ENCODE measurements at places on chromosomes 4 and X. TPM values are rescaled to one million over a fixed set of nuclear protein-coding genes. Genes with fewer than 3 reads are reported as not detected.

CLCN5 gene
- polyA plus RNA-seq = 111 TPM

HDAC6 gene
- 184 TPM for polyA plus RNA-seq

- no peak for DNase-seq
Observed at GRCh38 chrX:119229253-119229615, 6.9 kb upstream of the PGRMC1 start.

DNA sequence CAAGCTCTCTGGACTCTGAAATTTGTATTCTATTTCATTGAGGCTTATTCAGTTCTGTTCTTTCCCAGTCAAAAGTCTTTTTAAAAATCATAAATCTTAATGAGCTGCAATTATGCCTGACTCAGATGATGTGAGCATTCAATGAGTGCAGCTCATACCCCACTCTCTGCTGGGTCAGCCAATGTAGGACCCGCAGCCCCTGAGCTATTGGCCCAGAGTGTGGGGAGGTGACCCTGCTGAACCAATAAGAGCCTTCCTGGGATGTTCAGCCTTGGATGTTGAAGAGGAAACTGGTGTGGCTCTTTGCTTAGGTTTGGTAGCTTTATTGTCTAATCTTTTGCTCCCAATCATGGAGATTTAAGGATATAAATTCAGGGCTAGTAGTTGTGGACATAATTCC lies 12.1 kb upstream of the TCEAL4 start:
- DNase-seq = no peak

PARM1 gene
- 67.3 TPM for polyA plus RNA-seq

GLOD5 gene
- polyA plus RNA-seq = 1.3 TPM

DNA sequence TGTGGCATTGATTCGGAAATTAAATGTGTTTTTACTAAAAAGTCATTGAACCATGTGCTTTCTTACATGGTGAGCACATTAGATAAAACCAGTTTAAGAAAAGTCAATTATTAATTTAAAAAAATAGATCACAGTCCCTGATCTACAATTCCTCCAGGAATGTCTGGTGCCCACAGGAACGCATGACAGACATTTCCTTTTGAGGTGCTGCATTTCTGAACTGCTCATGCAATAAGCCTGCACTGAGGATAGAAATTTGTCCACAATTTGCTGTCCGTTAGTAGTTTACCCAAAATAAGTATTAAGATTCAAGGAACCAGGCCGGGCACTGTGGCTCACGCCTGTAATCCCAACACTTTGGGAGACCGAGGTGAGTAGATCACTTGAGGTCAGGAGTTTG lies 8.2 kb upstream of the ADAMTS3 start:
- DNase-seq = no peak

NAA10 gene
- 77.5 TPM for polyA plus RNA-seq
